Metanephros (tissue), 2 donors: ENCODE measurements at places on chromosomes 4 and X. TPM values are rescaled to one million over a fixed set of nuclear protein-coding genes. Genes with fewer than 3 reads are reported as not detected.

Gene CFP
- total RNA-seq: 6.4 TPM

Gene ZNF41
- 7.6 TPM for total RNA-seq

Gene TMEM255A
- total RNA-seq: 0.88 TPM

Gene MSX1
- 0.82 TPM for total RNA-seq

Gene CCKAR
- 0.12 TPM for total RNA-seq

Gene FGB
- 5.6 TPM for total RNA-seq

Gene SLITRK2
- total RNA-seq: 0.64 TPM

Gene CLOCK
- total RNA-seq: 20.3 TPM

Gene HEPH
- total RNA-seq: 53.5 TPM

Gene AVPR2
- 4.1 TPM for total RNA-seq

Gene BTC
- 4.0 TPM for total RNA-seq

Gene PAGE2B
- total RNA-seq: 0.70 TPM

Gene SSX2B
- total RNA-seq: 0.35 TPM

Gene ANK2
- 114 TPM for total RNA-seq

Gene NMU
- 5.1 TPM for total RNA-seq

Gene TIMP1
- total RNA-seq: 49.0 TPM

Gene USP17L22
- not detected for total RNA-seq

Gene CSN3
- total RNA-seq: not detected

Gene TMEM47
- total RNA-seq: 44.8 TPM

Gene HERC5
- 4.9 TPM for total RNA-seq

Gene SCML1
- total RNA-seq: 17.3 TPM

Gene HMGB3
- 17.2 TPM for total RNA-seq

Gene NONO
- 409 TPM for total RNA-seq

Gene NCBP2L
- total RNA-seq: not detected

Gene SLC26A1
- total RNA-seq: 9.4 TPM

Gene SULT1E1
- total RNA-seq: 354 TPM

Gene SPATA4
- total RNA-seq: 0.88 TPM

Gene LDB2
- total RNA-seq: 225 TPM

Gene BST1
- 10.2 TPM for total RNA-seq

Gene EVC2
- total RNA-seq: 12.0 TPM

Gene HAND2
- total RNA-seq: 0.35 TPM

Gene DSPP
- total RNA-seq: not detected

Gene MAGEA4
- not detected for total RNA-seq

Gene SRPX2
- 17.9 TPM for total RNA-seq

Gene CPLX1
- 2.6 TPM for total RNA-seq

Gene CCDC110
- 2.1 TPM for total RNA-seq

Gene PITX2
- 8.8 TPM for total RNA-seq

Gene BOD1L1
- 38.9 TPM for total RNA-seq

Gene CT45A3
- total RNA-seq: 0.18 TPM
